Suprapubic skin (tissue), 4 donors: ENCODE measurements at places on chromosomes 1 and 21.

- no peak for DNase-seq
Measured at GRCh38 chr21:43004926-43005325, 30.6 kb downstream of the PKNOX1 start.

GRCh38 chr1:215052256-215053015, 30.1 kb upstream of the KCNK2 start:
- DNase-seq, result no peak

- no peak for DNase-seq
Measured at GRCh38 chr1:29789910-29790247, 553.6 kb downstream of the PTPRU start.

DNA sequence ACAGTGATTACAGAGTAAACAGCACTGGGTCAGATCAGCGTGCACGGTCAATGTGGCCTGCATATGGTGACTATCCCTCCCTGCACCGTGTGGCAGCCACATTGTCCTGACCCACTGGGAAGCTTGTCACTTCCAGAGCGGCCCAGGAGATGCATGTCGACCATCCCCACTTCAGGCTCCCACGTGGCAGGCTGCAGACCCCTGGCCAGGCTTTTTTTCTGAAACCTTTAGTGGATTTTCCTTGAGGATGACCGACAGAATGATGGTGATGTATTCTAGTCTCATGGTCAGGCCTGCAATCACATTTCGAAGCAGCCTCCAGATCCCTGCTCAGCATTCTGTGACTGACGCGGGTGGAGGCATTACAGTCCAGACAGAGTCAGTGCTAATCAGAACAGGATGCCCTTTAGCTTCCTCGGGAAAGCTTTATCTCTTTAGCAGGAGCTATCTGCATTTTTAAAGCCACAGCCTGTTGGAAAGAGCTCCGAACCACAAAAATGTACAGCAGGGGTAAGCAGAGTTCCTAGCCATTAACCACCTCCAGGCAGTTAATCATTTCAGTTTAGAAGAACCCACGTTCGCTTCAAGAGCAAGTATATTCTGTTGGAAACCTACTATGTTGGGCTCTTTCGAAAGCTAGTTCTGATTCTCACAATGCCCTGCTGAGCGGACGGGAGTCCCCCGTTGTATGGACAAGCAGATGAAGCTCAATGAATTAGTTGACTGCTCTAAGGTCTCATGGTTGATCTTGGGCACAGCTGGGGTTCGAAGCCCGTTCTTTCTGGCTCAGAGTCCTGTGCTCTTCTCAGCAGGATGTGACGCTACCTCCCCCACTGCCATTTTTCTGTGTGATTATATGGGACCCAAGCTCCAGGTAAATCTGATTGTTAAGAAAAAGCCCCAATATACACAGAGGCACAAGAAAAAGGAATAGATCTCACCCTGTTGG, 56.5 kb downstream of the IRF2BP2 start:
- peak; percentile 67 for DNase-seq

DNA sequence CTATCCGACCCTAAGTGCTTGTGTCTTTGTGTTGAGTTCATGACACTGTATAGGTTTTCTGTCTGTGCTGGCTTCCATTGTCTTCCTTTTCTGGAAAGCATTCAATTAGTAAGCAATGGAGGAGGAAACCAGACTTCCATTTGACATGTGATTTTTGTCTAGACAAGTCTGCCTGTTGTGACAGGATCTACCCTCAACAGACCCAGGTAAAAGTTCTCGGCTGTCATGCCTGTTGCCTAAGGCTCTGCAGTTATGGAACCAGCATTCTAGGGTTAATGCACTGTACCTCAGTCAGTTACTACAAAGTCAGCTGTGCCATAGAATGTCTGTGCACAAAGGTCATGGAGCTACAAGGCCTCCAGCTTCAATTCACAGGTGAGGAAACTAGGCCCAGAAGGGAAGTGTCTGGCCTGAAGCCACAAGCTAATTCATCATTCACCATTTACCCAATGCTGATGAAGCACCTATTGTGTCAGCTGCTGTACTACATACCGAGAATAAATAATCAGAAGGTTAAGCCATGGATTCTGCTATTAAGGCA, 72.3 kb downstream of the PLPP3 start:
- no peak for DNase-seq

- no peak for DNase-seq
Measured at GRCh38 chr21:30257773-30258172, 25.0 kb downstream of the KRTAP24-1 start.

- DNase-seq, result no peak
Measured at GRCh38 chr1:26697978-26698849, 2.4 kb downstream of the ARID1A start.

DNA sequence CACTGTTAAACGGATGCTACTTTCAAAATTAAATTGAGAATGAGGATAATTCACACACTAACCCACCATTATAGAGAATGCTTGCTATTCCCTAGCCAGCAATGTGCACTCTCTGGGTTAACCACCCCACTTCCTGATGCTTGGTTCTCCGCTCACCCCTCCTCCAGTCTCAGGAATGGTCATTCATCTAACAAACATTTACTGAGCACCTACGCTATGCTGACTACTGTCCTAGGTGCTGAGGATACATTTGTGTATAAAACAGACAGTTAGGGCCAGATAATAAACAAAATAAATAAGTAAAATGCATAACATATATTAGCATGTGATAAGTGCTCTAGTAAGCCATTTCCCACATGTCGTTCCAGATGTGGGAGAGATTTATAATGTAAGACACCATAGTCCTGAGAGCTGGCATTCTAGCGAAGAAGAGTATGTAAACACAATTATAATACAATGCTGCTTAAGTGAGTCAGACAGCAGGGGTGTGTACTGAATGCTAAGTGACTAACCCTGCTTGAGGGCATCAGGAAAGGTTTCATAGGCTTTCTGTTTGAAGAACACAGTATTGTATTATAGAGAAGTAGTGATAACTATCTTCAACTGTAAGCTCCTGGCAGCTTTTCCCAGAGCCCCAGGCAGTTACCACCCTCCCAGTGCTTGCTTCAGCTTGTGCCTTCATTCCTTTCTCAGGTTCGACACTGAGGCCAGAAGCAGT, 126.7 kb upstream of the CACHD1 start:
- no peak for DNase-seq

GRCh38 chr1:90809093-90809492, 92.0 kb upstream of the BARHL2 start:
- no peak for DNase-seq

DNA sequence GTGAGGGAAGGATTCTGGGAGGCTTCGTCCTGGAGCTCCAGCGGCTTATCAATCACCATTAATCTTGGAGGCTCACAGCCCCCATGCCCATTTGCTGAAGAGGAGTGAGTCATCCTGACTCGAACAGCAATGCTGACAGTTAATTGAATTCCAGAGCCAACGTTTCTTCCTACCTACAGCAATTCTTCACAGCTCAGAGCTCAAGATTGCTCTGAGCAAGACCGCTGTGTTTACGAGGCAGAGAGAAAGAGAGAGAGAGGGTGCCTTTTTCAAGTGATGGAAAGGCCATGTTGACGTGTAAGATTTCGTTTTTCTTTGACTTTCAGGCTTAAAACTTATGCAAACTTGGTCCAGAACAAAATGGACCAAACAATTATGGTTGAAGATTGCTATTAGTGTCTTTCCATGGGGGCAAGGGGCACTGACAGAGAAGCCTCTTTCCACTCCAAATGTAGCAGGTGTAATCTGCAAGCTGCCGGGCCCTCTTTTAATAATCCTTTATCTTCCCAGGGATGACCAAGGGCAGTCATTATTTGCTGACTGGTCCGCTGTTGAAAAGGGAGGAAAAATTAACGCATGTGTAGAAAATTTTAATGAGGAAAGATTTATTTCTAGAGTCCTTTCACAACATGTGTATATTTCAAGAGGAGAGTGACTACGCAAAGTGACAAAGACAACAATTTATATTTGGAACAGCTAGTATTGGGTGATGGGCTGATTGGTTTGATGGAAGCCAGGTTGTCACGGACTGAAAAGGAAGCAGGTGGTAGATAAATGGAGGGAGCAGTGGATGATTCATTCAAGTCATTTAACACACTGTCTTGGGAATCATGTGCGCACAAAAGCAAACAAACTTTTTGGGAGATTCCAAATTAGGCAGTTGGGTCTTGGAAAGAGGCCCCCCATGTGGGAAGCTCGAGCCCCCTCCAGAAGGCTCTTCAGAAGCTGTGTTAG, 136.1 kb upstream of the IRF2BP2 start:
- DNase-seq, result no peak

GRCh38 chr1:66527686-66528085, 6.3 kb upstream of the SGIP1 start:
- no peak for DNase-seq

- no peak for DNase-seq
Measured at GRCh38 chr1:183954496-183954895, 83.0 kb downstream of the COLGALT2 start.
